ENCODE measurements at places on chromosomes 12 and 14. TPM values are rescaled to one million over a fixed set of nuclear protein-coding genes. Genes with fewer than 3 reads are reported as not detected.

Gene CARMIL3
- 0.47 TPM for total RNA-seq

Gene SPIC
- not detected for total RNA-seq

Gene CDKL1
- total RNA-seq = 8.0 TPM

Gene LUM
- 0.22 TPM for total RNA-seq

Gene ENDOU
- not detected for total RNA-seq

Gene AICDA
- total RNA-seq = 0.05 TPM

Gene LMNTD1
- total RNA-seq = not detected

Gene ESRRB
- total RNA-seq = 0.30 TPM

Gene SPX
- total RNA-seq = 1.5 TPM

Gene KCTD10
- total RNA-seq = 43.4 TPM

Gene CSAD
- total RNA-seq = 4.8 TPM

Gene POTEM
- total RNA-seq = not detected

Gene GLIPR1L1
- not detected for total RNA-seq

Gene SLC41A2
- total RNA-seq = 24.7 TPM

Gene CIT
- total RNA-seq = 13.9 TPM

Gene PIWIL1
- not detected for total RNA-seq

Gene LIN7A
- total RNA-seq = 0.62 TPM

Gene PLD4
- 0.17 TPM for total RNA-seq

Gene ABCC9
- not detected for total RNA-seq

Gene TCL1B
- not detected for total RNA-seq

Gene EGLN3
- total RNA-seq = 6.1 TPM

Gene AQP2
- not detected for total RNA-seq

Gene SERPINA12
- total RNA-seq = not detected

Gene LYZ
- total RNA-seq = 0.26 TPM

Gene SLCO1B1
- 0.49 TPM for total RNA-seq

Gene IL31
- not detected for total RNA-seq

Gene STAT2
- total RNA-seq = 10.0 TPM

Gene DEPDC4
- total RNA-seq = 2.0 TPM

Gene SLC38A1
- total RNA-seq = 81.3 TPM

Gene FAM222A
- total RNA-seq = 6.5 TPM

Gene TMEM30B
- total RNA-seq = 0.21 TPM

Gene IFNG-AS1
- total RNA-seq = not detected

Gene FSCB
- not detected for total RNA-seq

Gene CAPZA3
- total RNA-seq = not detected

Gene SLC7A8
- total RNA-seq = 0.69 TPM

Gene POU6F1
- total RNA-seq = 0.83 TPM

Gene AHSA1
- total RNA-seq = 281 TPM

Gene PMCH
- total RNA-seq = not detected

Gene PLEKHG7
- not detected for total RNA-seq

Gene P2RX2
- not detected for total RNA-seq

Gene ZDHHC22
- total RNA-seq = 0.30 TPM

Gene ABCD4
- 35.1 TPM for total RNA-seq

Gene RND1
- 19.3 TPM for total RNA-seq

Gene SDR9C7
- not detected for total RNA-seq

Gene RNASE2
- total RNA-seq = not detected

Gene DAO
- total RNA-seq = not detected

Gene CFAP73
- not detected for total RNA-seq

Measured in A549 treated with DMSO at 1 μM for 4 hours (cell line).